ENCODE measurements at places on chromosomes 7 and 10.

DNA sequence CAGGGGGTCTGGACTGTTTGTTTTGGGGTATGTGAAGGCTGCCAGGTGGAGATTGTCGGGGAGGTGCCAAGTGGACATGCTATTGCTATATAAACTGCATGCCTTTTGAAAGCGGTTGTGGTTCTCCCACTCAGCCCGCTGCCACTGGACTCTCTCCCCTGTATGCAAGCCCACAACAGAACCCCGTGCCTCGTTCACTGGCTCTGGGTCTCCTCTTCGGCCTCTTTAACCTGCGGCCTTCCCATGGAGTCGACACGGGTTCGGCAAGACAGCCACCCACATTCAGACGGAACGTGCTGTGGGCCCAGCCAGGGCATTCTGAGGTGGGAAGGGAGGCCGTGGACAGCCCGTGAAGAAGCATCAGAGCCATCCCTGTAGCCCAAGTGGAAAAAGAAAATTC is 50.3 kb downstream of the SVIL start:
- no peak for DNase-seq

- DNase-seq: no peak
Observed at GRCh38 chr7:124954790-124955189, 25.2 kb upstream of the POT1 start.

GRCh38 chr7:55787796-55788195 is 74.8 kb downstream of the SEPTIN14 start:
- no peak for DNase-seq

DNA sequence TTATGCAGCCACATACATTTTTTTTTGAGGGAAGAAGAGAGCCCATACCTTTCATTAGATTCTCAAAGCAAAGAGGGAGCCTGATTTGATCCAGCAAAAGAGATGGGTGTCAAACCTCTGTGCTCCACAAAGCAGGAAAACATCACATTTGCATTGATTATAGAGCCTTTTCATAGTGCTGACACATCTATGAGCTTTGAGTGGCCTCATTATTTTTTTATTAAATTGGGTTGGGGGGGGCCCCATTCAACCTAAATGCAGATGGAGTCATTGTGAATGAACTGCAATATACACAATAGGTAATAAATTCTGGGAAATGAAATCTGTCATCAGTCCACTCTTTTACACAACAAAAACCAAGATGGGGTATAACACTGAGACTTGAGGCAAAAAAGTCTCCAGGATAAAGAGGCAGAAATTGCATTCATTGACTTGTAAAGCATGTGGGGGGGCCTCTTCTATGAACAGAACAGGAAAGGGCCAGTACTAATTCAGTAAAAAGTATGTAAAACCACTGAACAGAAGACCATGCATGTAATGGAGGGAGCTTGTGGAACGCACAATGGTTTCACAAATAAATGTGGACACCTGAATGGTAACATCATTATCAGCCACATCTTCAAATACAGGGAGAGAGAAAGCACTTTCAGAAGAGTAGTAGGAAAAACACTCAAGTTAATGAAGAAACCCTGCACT is 17.7 kb upstream of the ASB4 start:
- DNase-seq: no peak

DNA sequence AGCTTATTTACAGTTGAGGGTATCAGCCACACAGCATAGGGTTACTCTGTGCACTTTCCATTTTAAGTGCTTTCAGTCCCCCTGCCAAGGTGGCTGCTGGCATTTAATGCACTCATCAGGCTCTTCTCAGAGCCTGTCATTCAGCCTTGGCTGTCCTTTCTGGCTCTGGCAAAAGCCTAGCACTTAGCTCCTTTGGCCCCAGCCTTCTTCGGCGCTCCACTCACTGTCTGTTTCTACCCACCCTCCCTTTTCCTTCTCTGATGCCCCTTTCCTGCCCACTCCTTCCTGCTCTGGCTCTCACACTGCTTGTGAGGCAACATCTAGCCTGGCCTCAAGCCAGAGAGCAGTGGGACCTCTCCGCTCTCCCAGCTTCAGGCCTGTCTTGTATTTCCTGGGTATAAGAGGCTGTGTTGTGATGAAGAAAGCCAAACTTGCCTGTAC is 60.2 kb downstream of the WIPF3 start:
- DNase-seq: no peak

DNA sequence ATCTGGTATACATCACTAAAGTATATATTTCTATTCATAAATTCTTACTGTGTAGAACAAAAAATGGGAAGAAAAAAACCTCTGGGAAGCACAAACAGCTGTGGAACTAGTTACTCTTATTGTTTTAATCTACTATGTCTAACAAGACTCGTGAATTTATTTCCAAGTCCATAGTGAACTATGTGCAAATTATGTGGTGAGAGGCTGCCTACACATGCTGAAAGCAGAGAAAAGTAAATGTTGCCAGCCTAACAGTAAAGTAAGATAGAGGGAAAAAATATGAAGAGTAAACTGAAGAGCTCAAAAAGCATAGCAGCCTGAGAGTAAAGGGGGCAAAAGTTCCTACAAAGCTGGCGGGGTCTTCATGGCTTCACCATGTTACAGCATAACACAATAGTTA is 3.0 kb downstream of the GDI2 start:
- DNase-seq: no peak

DNA sequence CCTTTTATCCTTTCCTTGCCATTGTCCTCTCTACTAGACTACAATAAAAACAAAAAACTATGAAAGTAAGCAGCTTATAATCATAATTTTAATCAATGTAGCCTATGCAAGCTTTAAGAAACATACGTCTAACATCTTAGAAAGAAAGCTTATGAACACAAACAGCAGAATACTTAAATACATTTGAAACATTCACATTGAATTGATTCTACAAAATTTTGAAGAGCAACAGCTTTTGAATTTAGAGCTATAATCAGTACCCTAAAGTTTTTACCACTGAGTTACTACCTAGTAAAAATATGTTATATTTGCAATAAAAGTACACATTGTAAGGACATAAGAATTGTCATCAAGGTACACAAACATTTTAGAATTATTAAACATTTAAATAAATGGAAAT is 7.2 kb downstream of the MEOX2 start:
- DNase-seq: no peak

- no peak for DNase-seq
Observed at GRCh38 chr7:70799841-70800405, 332.0 kb upstream of the GALNT17 start.

GRCh38 chr7:34718867-34719266 is 60.8 kb downstream of the NPSR1 start:
- no peak for DNase-seq
